ENCODE measurements at places on chromosomes 5 and 9.

- DNase-seq: no peak
Observed at GRCh38 chr9:73577848-73578247, 426.2 kb downstream of the ANXA1 start.

DNA sequence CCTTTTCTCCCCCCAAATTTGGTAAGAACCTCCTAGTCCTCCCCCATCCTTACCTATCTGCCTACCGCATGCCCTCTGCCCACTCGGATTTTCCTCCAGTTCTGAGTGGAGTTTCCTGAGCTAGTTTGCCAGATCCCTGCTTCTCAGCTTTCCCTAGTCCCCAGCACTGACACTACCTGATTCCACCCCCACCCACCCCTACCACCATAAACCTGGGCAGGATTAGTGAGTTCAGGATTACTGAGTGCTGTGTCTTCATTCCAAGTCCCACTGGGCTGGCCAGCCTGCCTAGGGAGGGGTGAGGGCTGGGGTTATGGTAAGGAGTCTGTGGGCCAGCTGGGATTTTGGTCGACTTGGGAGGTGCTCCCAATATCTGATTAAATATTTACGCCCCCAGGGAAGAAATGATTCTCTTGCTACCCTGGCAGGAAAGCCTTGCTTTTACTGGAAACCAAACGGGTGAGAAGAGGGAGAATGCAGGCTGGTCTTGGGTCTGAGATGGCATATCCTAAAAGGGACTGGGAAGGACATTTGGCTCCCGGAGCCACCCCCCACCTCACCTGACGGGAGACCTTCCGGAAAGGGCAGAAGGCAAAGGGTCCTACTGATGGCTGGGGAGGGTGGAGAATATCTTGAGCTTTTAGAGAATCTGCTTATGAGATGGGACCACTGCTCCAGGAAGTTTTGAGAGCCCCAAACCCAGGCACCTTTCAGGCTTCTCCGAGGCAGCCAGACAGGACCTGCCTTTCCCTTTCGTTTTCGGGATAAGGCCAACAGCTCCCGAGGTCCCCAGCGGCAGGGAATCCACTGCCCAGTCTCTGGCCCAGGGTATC, 3.7 kb downstream of the PITX1 start:
- no peak for DNase-seq

- DNase-seq: no peak
Observed at GRCh38 chr5:137352095-137352494, 147.0 kb downstream of the SPOCK1 start.

DNA sequence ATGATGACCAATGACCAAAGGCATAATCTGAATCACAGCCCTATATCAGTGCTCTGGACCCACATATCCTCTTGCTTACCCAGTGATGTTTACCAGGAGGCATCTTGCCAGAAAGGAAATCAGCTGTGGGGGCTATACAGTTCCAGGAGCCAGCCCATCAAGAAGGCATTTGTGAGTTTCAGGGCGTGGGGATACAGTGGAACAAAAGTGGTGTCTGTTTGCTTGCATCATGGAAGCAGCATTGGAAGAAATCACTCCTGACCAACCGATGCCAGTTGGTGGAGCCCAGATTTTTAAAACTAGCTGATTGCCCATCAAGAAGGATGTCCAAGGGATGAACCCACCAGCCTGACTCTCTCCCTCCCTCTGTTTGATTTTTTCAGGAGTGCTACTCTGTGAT, 106.5 kb upstream of the EGFLAM start:
- DNase-seq: no peak

GRCh38 chr5:43421450-43422133, 9.4 kb upstream of the CCL28 start:
- no peak for DNase-seq

DNA sequence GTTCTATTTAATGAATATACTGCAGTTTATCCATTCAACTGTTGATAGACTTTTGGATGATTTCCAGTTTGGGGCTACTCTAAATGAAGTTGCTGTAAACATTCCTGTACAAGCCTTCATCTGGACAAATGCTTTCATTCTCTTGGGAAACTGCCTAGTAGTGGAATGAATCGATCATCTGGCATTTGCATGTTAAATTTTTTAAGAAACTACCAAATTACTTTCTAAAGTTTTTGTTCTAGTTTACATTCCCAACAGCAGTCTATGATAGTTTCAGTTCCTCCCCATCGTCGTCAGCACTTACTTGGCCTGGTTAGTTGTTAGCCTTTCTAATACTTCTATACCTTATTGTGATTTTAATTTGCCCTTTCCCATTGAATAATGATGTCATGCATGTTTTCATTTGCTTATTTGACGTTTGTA, 306.3 kb downstream of the FER start:
- DNase-seq: no peak

GRCh38 chr5:112374356-112374755, 44.7 kb downstream of the EPB41L4A start:
- DNase-seq: no peak

DNA sequence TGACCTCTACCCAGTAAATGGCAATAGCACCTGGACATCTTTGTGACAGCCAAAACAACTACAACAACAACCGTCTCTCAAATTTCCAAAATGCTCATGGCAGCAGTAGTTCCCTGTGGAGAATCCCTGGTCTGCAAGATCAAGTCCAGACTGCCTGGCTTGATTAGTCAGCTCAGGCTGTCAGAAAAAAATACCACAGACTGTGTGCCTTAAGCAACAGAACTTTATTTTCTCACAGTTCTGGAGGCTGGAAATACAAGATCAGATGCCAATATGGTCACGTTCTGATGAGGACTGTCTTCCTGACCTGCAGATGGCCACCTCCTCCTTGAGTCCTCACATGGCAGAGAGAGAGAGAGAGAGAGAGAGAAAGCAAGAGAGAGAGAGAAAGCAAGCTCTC, 52.3 kb upstream of the MOCS2 start:
- no peak for DNase-seq

GRCh38 chr5:173855162-173855994, 32.8 kb upstream of the CPEB4 start:
- DNase-seq: no peak

DNA sequence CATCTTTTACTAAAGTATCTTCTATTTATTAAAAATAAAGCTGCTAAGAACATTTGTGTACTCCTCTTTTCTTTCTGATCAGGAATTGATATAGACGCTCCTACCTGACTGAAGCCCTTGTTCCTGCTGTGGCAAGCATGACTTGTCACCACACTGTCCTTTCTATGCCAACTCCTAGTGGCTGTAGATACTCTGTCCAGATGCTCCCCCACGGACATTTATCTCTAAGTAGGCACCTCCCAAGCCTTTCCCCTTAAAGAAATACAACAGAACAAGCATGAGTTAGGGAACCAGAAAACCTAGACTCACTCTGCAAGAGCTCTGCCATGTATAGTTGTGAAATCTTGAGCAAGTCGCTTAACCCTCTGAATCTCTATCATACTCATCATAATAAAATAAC, 53.2 kb downstream of the FAM114A2 start:
- no peak for DNase-seq

- no peak for DNase-seq
Observed at GRCh38 chr5:378301-378891, 56.9 kb downstream of the AHRR start.

DNA sequence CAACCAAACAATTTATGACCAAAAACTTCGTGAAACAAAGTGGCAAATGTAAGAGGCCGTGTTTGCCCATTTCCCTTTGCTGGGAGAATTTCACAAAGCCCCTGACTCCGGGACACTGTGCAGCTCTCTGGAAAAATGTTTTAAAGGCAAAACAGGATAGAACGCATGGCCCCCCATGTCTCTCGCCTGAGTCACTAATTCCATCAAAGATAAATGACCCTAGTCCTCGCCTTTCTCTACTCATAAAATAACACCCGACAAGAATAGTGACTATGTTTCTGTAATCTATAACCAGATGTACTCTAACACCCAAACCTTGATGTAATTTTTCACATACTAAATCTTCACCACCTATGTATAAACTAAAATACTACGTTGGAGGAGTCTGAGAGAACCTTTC, 55.7 kb upstream of the SAP30L start:
- no peak for DNase-seq

DNA sequence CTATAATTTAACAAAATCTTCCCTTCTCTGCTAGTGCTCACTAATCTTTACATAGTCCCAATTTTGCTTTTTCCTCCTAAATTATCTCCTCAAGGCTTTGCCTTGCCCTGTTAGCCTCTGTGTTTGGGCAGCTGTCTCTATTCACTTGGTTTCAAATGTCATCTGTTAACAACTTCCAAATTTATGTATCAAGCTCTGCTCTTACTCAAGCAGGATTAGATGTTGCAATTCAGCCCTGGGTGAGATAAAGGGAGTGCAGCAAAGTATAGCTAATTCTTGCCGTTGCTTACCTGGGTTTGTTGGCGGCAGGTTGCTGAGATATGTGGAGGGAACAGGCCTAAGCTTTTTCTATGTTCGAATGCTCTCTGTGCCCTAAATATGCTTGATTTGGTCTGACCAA, 483.8 kb downstream of the DMAC1 start:
- no peak for DNase-seq

GRCh38 chr5:151156507-151157420, 815 bp downstream of the ANXA6 start:
- peak; percentile 3 for DNase-seq

- no peak for DNase-seq
Observed at GRCh38 chr5:78930721-78931120, 54.4 kb downstream of the ARSB start.

GRCh38 chr5:73365301-73365853, 83.2 kb downstream of the FOXD1 start:
- no peak for DNase-seq

GRCh38 chr5:53392073-53392472, 88.4 kb upstream of the FST start:
- no peak for DNase-seq

DNA sequence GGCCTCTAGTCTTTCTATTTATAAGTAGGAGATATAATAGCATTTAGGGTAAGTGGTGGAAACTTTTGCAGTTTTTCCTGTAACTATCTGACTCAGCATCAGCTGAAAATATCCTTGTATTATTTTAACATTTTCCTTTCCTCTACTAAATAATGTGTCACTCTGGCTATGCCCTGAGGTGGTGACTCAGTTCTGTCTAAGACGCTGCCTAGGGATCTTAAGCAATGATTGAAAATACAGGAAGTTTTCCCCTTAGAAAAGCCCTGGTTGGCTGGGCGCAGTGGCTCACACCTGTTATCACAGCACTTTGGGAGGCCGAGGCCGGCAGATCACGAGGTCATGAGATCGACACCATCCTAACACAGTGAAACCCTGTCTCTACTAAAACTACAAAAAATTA, 9.3 kb upstream of the EDIL3 start:
- DNase-seq: no peak

GRCh38 chr5:80189201-80189600, 66.6 kb downstream of the SERINC5 start:
- no peak for DNase-seq

DNA sequence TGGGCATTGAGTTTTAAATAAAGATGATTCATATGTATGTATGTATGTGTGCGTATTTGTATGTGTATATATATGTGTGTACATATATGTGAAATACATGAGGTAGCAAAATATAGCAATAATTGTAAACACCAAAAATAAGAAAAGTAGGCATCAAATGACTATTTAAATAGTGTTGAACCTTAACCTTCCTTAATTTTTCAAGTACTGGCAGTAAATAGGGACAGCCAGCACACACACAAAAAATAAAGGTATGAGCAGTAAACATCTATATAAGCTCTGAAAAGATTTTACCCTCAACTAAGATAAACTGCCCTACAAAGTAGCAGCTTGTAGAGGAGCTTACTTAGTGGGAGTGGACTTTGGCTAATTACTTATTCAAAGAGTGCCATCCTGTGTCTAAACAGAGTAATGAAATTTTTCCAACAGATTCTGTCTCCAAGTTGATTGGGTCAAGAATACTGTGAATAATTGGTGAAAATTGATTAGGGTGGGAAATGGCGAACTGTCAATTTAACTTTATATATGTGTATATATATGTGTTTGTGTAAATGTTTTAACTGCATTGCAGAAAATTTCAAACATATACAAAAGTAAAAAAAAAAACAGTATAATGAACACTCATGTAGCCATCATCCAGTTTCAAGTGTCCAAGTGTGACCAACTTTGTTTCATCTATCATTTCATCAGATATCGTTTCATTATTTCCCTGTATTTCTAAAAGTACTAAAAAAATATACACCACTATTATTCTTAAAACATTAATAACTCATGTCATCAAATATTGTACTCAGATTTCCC, 2.0 kb upstream of the ADAMTS6 start:
- peak; percentile 75 for DNase-seq

- no peak for DNase-seq
Observed at GRCh38 chr5:55438998-55439397, 95.8 kb downstream of the PLPP1 start.

DNA sequence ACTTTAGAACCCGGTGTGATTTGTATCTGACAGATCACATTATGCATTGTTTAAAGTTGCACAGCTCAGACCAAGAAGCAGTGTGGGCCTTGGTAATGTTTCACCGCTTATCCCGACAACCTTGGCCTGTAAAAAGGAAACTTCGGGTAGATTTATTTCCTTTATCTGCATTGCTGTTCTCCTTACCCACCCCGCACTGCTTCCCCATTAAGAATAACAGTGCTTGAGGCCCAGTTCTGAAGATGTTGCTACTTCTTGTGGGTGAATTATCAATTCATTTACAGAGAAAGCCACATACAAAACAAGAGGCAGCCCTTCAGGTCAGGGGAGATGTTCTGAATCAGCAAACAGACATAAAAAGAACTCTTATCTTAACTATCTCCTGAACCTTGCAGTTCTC, 8.4 kb downstream of the SMARCA2 start:
- DNase-seq: no peak

- no peak for DNase-seq
Observed at GRCh38 chr5:1855596-1855995, 27.1 kb downstream of the IRX4 start.

DNA sequence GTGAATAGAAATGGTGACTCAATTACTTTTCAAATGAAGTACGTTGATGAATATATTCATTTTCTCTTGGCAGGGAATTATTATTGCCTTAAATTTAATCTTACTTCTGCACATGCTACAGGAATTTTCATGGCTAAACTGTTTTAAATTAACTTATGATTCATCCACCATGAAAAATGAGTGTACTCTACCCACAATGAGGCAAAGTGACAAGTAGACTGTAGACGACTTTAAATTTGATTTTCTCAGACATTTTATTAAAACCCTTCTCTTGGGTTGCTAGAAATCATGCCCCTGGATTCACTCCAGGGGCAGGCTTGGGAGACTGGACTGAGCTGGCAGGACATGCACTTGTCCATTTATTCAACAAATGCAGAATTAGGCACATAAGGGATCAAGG, 23.5 kb upstream of the ERAP2 start:
- DNase-seq: no peak

GRCh38 chr9:108845947-108846346, 9.8 kb downstream of the ACTL7B start:
- no peak for DNase-seq

GRCh38 chr9:77982581-77983319, 48.9 kb downstream of the GNAQ start:
- DNase-seq: no peak

- no peak for DNase-seq
Observed at GRCh38 chr5:151805414-151806223, 33.9 kb downstream of the G3BP1 start.

- no peak for DNase-seq
Observed at GRCh38 chr5:175246242-175246888, 197.6 kb downstream of the DRD1 start.

GRCh38 chr5:143251946-143252345, 151.5 kb downstream of the NR3C1 start:
- DNase-seq: no peak

All from NCI-H1694 treated with DMSO at 0.1 percent for 48 hours (cell line).